ENCODE measurements at places on chromosomes 3 and 15. TPM values are rescaled to one million over a fixed set of nuclear protein-coding genes. Genes with fewer than 3 reads are reported as not detected.

The GOLGA6L7 gene
- not detected for total RNA-seq

The ESYT3 gene
- 0.43 TPM for total RNA-seq

DNA sequence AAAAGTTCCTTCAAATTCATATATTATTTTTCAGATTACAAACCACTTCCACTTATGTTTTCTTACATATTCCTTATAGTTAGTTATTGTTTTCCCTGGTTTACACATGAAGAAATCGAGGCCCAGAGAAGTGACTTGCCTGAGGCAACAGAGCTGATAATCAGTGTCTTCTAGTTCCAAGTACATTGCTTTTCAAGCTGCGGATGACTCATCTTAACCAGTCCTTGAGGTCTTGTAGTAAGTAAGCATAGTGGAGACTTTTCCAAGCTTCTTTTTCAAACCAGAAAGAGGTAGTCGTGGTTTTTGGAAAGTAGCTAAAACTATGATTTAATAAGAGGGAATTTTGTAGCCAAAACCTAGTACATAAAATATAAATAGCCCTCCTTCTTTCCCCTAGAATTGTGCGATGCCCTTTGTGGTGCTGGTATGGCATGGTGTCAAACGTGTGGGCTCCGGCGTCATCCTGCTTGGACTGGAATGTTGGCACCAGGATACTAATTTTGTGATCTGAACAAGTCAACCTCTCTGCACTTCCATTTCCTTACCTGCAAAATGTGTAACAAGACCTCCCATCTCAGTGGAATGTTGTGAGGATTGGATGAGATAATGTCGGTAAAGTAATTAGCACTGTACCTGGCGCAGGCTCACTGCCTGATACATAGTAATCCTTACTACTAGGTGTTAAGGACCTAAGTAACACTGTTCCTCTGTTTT, 19.0 kb upstream of the DLG1 start:
- no peak for DNase-seq

GRCh38 chr3:165389064-165389463, 192.9 kb upstream of the SLITRK3 start:
- no peak for DNase-seq

GRCh38 chr3:14570864-14571263, 30.7 kb upstream of the GRIP2 start:
- DNase-seq: no peak

- no peak for DNase-seq
Observed at GRCh38 chr3:55283441-55283925, 203.6 kb downstream of the WNT5A start.
